ENCODE measurements at places on chromosomes 16 and 17.

DNA sequence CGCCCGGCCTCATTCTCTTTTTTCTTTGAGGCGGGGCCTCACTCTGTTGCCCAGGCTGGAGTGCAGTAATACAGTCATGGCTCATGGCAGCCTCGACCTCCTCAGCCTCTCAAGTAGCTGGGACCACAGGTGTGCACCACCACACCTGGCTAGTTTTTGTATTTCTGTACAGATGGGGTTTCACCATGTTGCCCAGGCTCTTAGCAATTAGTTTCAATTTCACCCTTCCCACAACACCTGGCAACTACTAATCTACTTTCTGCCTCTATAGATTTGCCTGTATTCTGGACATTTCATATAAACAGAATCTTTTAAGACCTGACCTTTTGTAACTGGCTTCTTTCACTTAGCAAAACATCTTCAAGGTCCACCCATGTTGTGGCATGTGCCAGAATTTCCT lies 8.0 kb upstream of the NT5M start:
- DNase-seq, result no peak

GRCh38 chr17:77609553-77610517 lies 348.7 kb upstream of the TNRC6C start:
- DNase-seq, result no peak

GRCh38 chr16:69712914-69713581 lies 13.3 kb downstream of the NQO1 start:
- DNase-seq, result no peak

- no peak for DNase-seq
These were observed 15.5 kb downstream of the MAP1LC3B start for GRCh38 chr16:87407511-87408112.

- DNase-seq, result no peak
These were observed 119.5 kb downstream of the SOX9 start for GRCh38 chr17:72240333-72240732.

GRCh38 chr17:74525781-74526288 lies 5.4 kb downstream of the CD300LB start:
- no peak for DNase-seq

- DNase-seq, result no peak
These were observed 20.3 kb downstream of the METRNL start for GRCh38 chr17:83099570-83100181.

- DNase-seq, result no peak
These were observed 63.7 kb downstream of the C16orf95 start for GRCh38 chr16:87253536-87253935.

DNA sequence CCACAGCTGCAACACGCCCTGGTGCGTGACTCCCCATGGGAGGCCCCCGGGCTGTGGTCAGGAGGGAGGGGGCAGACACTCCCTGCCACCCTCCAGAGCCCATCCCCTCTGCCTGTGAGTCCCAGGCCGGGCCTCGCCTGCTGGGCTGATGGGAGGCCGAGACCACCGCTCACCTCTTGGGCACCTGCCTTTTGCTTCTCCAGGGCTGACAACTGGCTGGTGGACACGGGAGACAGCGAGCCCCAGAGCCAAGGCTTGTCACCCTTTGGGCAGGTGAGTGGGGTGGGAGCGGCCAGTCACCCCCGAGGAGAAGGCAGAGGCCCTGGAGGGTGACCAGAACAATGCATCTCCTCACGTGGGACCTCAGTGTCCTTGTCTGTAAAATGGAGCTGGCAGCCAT lies 20.8 kb downstream of the CHMP1A start:
- no peak for DNase-seq

DNA sequence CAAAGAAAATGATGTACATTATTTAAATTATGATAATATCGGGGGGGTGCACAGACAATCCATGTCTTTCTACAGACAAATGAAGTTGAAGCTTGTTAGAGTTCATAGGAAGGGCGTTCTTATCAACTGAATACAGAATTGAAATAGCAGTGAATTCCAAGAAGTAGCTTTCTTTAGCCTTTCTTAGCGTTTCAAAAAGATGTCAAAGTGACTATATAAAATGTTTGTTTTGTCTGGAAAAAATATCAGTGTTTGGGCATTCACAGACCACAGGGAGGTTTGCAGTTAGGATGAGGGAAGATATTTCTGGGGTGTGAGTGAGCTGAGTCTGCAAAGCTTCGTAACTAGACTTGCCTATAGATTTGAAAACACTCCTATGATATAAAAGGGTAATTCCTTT lies 55.0 kb downstream of the STX8 start:
- DNase-seq, result no peak

DNA sequence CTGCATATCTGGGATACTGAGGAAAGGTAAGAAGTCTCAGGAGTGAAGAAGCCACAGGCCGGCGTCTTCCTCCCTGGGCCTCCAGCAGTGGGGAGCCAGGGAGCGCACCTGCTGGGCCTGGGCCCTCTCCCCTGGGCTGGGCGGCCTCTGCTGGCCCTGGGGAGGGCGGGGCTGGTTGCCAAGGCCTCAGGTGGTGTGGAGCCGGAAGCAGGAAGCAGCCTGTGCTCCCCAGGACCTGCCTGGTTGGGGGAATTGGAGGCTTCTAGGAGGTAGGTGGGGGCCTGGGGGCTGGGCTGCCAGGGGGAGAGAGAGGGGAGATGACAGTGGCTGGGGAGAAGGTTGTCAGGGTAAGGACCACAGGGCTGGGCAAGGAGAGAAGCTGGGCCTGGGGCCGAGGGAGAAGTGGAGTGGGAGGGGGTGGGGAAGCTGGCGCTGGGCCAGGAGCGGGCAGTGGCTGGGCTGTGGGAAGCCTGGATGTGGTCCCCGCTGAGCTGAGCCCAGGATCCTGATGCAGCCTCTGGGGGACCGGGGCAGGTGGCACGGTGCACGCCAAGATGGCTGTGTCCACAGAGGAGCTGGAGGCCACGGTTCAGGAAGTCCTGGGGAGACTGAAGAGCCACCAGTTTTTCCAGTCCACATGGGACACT lies at the start of gene SMIM22:
SMIM22 (plus strand) TSS at position 189 of the 647 bp plus-strand sequence; CDS start at position 555, 366 bp downstream.
- DNase-seq, result no peak

DNA sequence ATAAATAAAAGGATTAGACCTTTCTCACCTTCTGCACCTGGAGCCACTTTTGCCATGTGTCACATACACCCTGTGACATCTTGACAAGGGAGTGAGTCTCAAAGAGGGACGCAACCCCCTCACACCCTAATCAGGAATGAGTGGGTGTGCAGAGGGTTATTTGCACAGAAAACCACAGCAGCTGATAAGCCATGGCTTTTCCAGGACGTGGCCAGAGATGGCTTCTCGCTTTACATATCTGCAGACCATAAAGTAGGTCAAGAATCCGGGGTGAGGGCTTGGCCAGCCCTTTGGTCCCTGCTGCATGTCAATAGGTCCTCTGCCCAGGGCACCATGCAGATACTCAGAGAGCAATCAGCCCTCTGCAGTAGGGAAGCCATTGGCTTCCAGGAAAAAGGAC lies 2.4 kb upstream of the CD300LF start:
- DNase-seq, result no peak

- no peak for DNase-seq
These were observed 51.6 kb downstream of the ACTG1 start for GRCh38 chr17:81460856-81461460.

DNA sequence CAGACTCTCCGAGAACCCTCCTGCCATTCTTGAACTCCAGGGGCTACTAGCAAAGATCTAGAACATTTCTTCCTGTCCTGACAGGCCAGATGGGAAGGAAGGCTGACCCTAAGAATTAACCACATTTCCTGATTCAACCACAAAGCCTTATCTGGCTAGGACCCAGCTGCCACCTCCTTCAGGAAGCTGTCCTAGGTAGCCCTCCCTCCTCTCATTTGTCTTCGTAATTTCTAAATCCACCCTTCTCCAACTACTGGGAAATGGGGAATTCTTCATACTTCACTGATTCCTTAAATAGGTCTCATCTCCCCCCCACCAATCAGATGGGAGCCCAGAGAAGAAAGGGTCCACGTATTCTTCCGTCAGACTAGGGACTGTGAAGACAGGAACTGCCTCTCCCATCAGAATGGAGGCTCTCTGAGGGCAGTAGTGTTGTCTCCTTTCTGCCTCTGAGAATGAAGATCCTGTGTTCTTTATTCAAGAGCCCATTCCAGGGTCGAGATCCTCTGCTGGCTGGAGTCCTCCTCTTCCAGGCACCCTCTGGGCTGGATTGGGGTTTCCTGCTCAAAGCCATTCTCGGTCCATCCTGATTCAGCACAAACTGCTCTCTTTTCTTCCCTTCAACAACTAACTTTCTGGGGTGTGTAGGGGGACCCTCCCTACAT lies 2.1 kb downstream of the SAMD14 start:
- DNase-seq, result no peak

DNA sequence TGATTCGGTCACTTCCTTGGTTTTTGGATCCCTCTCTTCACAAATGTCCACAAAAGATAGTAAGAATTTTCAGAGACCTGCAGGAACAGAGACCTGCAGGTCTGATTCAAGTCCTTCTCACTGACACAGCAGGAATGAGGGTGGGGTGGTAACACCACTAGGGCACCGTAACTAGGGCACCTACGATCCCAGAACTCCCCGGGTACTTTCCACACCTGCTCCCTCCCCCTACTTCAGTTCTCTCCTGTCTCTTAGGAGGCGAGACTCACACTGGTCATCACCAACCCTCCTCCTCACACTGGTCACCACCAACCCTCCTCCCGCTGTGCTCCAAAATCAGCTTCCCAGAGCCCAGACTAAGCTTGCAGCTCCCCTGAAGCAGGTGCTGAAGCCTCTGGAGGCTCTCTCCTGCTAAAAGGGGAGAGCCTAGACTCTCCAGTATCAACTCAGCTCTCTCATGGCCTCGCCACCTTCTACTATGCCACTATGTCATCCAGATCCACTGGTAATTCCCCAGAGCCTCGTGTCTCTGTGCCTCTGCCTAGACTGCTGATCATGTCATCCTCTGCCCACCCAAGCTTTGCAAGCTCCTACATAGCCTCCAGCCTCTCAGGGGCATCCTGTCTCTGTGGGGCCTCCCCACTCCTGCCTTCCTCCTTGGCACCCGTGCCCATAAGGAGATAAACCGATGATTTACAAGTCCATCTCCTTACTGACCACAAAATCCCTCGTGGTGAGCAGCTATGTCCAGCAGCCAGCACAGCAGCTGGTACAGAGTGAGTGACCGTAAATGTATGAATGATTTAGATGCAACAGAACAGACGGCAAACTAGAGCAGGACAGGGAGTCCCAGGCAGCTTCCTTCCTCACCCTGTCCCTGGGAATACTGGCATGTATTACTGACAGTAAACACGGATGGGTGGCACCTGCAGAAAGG lies 63.4 kb upstream of the GSG1L start:
- no peak for DNase-seq

DNA sequence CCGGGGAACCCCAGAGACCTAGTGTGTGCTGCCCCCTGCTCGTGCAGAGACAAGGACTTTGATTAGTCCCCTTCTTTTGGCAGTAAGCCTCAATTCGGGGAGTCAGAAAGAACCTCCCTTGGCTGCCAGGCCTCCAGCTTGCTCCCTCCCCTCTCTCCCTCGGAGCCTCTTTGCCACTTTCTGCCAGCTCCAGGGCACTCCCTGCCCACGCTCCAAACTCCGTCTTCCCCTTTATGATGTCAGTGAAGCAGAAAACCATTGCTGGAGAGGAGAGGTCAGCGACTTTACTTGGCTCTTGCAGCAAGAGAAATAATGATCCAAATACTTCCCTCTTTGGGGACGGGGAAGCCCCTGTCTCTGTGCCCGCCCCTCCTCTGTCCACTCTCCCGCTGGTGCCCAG lies 28.1 kb downstream of the TTYH2 start:
- DNase-seq, result peak; percentile 45

- DNase-seq, result no peak
These were observed 46.4 kb upstream of the KLHDC4 start for GRCh38 chr16:87812200-87812656.

DNA sequence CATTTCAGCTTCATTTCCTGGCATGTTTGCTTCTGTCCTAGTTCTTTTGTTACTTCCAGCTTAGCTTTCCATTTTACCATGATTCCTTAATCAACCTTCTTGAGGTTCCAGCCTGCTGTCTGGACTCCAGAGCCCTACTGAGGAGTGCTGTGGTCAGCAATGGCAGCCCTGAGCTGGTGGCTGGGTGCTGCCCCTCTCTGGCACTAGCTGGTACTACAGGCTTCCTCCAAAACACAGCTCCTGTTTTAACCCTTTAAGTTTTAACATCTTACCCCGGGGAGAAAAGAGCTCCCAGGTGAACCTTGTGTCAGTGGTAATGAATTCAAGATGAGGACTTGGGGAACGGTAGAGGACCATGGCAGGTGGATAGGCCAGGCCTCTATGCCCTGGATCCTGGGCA lies 395.5 kb downstream of the TMEM114 start:
- no peak for DNase-seq

- DNase-seq, result no peak
These were observed 108.2 kb downstream of the CPPED1 start for GRCh38 chr16:12695454-12695853.

DNA sequence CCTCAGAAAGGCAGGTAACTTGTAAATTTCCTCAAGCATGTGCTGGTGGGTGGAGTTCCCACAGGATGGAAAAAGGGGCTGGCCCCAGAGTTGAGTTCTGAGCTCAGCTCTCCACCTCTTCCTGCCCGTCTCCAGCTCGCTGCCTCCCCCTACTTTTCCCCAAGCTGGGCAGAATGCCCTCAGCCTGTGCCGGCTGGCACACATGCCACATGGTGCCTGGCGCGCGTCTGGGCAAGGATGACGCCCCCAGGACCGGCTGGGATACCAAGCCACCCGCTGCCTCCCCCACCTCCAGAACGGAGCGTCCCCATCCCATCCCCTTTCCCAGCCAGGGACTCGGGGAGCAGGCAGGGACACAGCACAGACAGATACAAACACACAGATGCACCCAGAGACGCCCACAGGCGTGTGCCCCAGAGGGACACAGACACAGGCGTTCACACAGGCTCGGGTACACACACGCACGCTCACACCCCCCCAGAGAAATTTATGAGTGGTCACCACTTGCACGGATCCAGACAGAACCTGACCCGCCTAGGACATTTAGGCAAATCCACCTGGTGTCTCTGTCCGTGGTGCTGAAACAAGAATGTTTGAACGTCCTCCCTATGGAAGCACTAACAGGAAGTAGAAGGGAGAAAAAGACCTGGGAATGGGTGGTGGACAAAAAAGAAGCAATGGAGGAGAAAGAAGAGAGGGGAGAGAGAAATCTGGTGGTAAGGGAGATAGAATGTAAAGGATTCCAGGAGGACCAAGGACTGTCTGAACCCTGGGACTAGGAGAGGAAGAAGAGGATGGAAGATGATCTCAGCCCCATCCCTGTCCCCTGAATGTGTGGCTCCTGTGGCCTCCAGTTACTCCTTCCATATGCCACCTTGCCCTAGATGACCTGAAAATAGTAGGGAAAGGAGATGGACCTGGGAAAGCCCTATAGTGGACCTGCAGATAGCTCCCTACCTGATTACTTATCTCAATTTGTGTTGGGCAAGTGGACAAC lies 15.5 kb downstream of the NEUROD2 start:
- no peak for DNase-seq

GRCh38 chr17:16488186-16488967 lies 3.6 kb downstream of the LRRC75A start:
- DNase-seq, result no peak

Measured in hippocampal formation (tissue), 2 donors.